ENCODE measurements at places on chromosomes 3 and 15.

GRCh38 chr3:133440652-133441051 is 40.8 kb downstream of the BFSP2 start:
- ATAC-seq: no peak

GRCh38 chr3:34405159-34405558 is 606.7 kb downstream of the PDCD6IP start:
- no peak for ATAC-seq

DNA sequence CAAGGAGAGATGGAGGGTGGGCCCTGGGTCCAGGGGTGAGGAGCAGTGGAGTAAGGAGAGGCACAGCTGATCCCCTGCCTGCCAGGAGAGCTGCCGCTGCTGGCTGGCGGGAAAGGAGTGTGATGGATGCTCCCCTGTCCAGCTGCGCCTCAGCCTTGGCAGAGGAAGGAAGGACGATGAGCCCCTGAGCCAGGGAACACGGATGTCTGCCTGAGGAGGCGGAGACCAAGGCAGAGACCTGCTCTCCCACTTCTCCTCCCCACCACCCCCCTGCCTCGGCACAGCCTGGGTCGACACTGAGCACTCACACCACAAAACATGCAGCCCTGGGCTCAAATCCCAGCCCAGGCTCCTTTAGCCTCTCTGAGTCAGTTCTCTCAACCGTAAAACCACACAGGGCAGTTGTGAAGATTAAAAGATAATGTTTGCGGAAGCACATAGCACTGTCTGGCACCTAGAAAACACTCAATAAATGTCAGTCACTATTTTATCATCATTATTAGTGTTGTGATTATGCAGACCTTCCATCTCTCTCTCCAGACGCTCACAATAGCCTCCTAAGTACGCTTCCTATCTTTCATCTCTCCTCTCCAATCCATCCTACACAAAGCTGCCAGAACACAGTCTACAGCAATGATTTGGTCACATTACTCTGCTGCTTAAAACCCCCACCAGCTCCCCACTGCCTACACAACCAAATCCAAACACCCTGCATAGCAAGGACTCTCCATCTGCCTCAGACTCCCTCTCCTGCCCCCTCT is 52.2 kb downstream of the SEMA5B start:
- ATAC-seq: peak; percentile 62

- ATAC-seq: no peak
Observed at GRCh38 chr3:46892285-46893145, 15.0 kb downstream of the PTH1R start.

DNA sequence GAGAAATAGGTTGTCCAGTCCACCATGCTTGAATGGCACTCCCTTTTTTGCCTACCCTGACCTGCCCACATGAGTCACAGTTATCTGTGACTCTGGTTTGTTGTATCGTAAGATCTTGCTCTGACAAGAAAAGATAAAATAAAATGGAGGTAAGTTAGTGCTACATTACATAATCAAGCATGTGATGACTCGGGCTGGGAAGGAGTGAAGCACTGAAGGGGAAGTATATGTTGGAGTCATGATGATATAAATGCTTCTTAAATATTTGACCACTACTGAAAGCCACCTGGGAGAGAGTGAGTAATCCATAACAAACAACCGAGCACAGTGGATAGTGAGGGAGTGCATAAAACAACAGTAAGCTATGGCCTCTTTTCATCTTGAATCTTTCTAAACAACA is 124.4 kb downstream of the SHOX2 start:
- ATAC-seq: no peak

- no peak for ATAC-seq
Observed at GRCh38 chr3:34808287-34808686, 831.0 kb upstream of the ARPP21 start.
